ENCODE measurements at places on chromosomes 11 and 22.

GRCh38 chr11:73095613-73096012 is 46.5 kb downstream of the FCHSD2 start:
- no peak for DNase-seq

DNA sequence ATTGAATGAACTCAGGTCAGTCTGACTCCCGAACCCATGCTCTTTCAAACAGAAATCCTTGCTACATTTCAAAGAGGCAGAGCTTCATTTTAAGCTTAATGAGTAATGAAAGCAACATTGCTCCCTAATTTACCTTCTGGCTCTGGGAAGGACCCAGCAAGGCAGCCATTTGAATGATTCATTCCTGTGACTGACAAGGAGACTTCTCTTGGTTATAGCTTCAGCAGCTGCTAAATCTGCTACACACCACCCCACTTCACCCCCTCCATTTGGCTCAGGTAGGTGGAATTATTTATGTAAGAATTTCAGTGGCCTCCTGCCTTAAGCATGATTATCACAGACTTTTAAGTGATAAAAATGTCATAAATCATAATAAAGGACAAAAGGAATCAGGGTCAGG is 117.7 kb downstream of the KCNC1 start:
- DNase-seq, result no peak

GRCh38 chr22:21022955-21023614 is 8.1 kb downstream of the P2RX6 start:
- DNase-seq, result no peak

- no peak for DNase-seq
Observed at GRCh38 chr11:120911943-120912342, 112.0 kb upstream of the TBCEL start.

DNA sequence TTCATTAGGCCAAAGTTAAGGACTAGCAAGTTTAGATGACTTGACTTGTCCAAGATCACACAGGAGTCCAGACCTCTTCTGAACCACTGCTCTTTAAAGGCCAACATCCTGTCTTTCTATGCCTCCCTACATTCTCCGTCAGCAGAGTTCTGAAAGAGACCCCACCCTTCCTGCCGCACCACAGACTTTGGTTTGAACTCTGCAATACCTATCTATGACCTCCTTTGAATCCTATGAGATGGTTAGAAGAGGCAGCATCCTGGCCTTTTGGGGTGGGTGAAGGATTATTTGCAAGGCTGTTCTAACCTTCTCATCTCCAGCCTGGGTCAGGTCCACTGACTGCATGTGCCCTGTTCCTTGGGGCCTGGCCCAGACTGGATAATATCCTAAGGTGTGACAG is 4.3 kb upstream of the RRM1 start:
- no peak for DNase-seq

GRCh38 chr22:24409707-24410106 is 17.7 kb upstream of the ADORA2A start:
- no peak for DNase-seq

GRCh38 chr11:130070846-130071200 is 1.1 kb downstream of the APLP2 start:
- no peak for DNase-seq

DNA sequence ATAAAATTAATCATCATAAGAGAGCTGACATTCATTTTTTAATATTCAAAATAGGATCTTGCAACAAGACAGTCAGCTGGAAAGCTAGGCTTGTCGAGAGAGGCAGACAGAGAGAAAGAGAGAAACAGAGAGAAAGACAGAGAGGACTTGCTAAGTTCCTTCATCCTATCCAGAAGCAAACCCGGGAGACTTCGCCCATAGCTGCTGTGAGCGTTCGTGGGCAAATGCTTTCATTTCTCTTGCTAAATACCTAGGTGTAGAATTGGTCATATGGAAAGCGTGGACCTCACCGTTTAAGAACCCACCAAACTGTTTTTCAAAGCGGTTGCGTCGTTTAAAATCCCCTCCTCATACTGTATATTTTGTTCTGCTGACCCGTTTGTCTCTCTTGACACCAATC is 25.3 kb upstream of the KRTAP5-6 start:
- DNase-seq, result no peak

GRCh38 chr11:95516786-95517185 is 272.8 kb downstream of the FAM76B start:
- DNase-seq, result no peak

GRCh38 chr11:8209208-8209807 is 40.5 kb upstream of the RIC3 start:
- DNase-seq, result no peak

GRCh38 chr11:112844517-112844916 is 116.7 kb upstream of the NCAM1 start:
- no peak for DNase-seq

GRCh38 chr11:115497303-115497702 is 6.9 kb downstream of the CADM1 start:
- no peak for DNase-seq

- DNase-seq, result no peak
Observed at GRCh38 chr11:3215346-3216026, 3.1 kb downstream of the MRGPRG start.

DNA sequence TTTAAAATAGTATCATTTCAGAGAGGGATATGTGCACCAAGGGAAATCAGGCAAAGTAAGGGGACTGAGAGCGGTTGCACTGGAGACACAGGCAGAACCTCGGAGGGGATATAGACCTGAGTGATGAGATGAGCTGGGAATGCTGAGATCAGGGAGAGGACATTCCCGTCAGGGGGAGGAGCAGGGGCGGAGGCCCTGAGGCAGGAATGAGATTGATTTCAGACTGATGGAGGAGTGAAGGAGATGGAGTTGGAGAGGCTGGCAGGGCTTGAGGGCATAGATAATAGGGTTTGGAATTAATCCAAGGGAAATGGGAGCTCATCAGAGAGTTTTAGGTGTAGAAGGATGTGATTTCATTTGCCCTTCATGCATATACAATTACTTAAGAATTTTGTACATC is 13.2 kb downstream of the CD6 start:
- no peak for DNase-seq

GRCh38 chr22:31329453-31330215 is 16.5 kb downstream of the PATZ1 start:
- DNase-seq, result no peak

GRCh38 chr22:25080855-25081254 is 118.8 kb upstream of the CRYBB3 start:
- DNase-seq, result no peak

- no peak for DNase-seq
Observed at GRCh38 chr11:25886036-25886435, 445.9 kb upstream of the ANO3 start.

DNA sequence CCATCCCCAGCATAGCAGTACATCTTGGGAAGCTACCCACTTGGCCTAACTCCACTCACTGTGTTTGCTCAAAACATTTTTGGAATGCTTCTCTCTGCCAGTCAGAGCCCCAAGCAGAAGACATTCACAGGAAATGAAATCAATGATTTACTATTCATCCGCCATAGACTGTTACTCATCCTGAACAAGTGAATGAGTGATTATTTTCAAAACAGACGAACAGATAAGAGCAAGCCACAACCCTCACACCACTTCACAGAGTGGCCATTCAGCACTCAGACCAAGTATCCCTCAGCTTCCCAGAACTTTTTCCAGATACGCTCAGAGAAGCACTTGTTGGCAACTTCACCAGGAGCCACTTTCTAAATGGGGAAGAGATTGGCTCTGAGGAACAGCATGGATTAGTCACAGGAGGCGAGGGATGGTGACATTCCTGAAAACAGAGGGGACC is 13.0 kb upstream of the UBASH3B start:
- no peak for DNase-seq

- no peak for DNase-seq
Observed at GRCh38 chr22:25726241-25726640, 15.7 kb upstream of the MYO18B start.

DNA sequence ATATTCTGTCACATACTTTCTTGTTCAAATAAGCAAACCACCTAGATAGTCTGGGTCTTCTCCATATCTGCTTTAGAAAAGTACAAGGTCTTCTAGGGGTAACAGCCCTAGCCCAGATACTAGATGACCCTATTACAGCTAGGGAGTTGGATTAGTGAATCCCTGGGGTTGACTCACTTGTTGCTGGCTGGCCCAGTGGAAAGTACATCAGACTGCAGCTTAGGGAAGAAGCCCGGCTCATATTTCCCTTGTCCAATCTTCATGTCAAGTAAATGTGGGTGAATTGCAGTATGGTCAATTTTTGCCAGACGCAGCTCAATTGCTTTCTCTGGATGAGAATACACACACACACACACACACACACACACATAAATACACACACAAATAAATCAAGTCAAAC is 79.1 kb upstream of the SCUBE2 start:
- no peak for DNase-seq

DNA sequence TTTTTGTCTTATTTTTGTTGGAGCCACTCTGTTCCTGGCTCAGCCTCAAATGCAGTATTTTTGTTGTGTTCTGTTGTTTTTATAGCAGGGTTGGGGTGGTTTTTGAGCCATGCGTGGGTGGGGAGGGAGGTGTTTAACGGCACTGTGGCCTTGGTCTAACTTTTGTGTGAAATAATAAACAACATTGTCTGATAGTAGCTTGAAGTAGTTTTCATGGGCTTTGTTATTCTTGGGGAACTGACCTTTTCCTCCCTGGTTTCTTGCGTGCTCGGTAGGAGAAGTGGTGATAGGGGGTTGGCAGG is 6.0 kb upstream of the MCM5 start:
- DNase-seq, result no peak

DNA sequence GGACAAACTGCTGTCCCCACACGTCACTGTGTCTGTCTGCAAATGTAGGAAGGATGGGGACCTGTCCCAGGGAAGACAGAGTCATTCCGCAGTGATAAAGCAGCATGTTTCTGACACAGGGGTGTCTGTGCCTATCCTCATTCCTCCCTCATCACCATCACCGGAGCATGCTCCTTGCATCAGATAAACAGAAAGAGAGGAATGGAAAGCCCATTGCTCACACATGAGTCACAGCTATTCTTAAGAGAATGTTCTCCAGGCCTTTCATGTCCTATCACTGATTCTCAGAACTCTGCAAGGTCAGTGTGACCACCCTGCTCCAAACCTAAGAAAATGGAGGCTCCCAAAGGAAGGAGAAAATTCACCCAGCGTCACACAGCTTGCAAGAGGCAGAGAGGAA is 38.9 kb downstream of the ZNF195 start:
- DNase-seq, result no peak

GRCh38 chr11:102244681-102245409 is 72.4 kb upstream of the BIRC3 start:
- no peak for DNase-seq

- no peak for DNase-seq
Observed at GRCh38 chr11:26028393-26028911, 303.5 kb upstream of the ANO3 start.

- no peak for DNase-seq
Observed at GRCh38 chr11:120211522-120212258, 858 bp downstream of the OAF start.

Data from stimulated activated CD4-positive, alpha-beta T cell treated with anti-CD3 and anti-CD28 coated beads, Interleukin-1b, Interleukin-23, amount 100 ng/mL, for 4 hours (primary cell).